ENCODE measurements at places on chromosomes 13 and 19.

- DNase-seq: no peak
Measured at GRCh38 chr19:38565691-38566105, 52.1 kb downstream of the MAP4K1 start.

GRCh38 chr13:20967340-20967739, 64.8 kb upstream of the XPO4 start:
- no peak for DNase-seq

GRCh38 chr19:30488191-30488590, 116.0 kb downstream of the ZNF536 start:
- no peak for DNase-seq

- DNase-seq: no peak
Measured at GRCh38 chr19:30305346-30306060, 66.7 kb upstream of the ZNF536 start.

GRCh38 chr13:48593536-48593935, 60.2 kb upstream of the CYSLTR2 start:
- DNase-seq: no peak

DNA sequence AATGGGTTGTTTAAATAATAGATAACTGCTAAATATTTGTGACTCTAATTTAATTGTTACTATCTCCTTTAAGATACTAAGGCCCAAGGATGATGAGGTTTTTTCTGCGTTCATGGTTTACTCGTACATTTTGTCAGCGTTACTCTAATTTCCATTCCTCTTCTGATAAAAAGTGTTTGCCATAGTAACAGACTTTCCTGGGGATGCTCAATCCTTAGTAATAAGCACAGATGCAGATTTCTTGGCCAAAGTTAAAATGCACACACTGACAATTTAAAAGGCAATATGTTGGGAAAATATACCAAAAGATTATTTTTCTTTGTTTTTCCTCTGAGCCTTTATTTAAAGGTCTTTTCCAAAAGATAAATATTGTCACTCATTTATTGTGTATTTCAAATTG, 149.6 kb downstream of the IRS2 start:
- no peak for DNase-seq

- peak; percentile 21 for DNase-seq
Measured at GRCh38 chr13:65638572-65639168, 1591.5 kb downstream of the PCDH9 start.

- DNase-seq: no peak
Measured at GRCh38 chr13:38661010-38661675, 25.7 kb upstream of the FREM2 start.

DNA sequence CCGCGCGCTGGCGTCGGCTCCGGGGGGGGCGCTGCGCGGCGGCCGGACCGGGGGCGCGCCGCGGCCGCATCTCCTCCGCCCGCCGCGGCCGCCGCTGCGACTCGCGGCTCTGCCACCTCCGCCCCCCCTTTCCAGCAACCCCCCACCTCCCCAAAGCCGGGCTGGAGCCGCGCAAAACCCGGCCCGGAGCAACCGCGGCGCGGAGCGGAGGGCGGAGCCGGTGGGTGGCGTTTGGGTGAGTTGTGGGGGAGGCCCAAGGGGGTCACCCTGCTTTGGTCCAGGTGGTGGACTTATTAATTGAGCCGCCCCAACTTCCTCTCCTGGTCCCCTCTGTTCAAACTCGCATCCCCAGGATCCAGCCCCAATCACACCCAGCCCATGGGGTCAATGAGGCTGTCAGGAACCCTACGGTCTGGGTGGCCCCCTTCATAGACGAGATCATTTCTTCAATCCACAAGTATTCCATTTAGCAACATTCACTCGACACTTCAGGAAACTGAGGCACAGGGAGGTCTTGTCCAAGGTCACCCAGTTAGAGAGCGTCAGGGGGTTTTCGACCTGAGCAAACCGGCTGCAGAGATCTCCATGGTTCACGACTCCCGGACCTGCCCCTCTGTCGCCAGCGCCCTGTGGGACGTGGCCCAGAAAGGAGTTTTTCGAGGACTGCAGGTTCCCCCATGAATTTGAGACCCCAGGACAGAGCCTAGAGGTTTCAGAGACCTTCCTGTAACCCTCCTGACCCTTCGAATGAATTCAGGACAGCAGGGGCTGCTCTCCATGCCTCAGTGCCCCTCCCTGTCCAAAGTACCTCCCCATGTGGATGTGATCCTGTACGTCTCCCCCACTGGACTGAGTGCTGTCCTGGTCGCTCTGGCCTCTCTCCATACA, 22.4 kb upstream of the SEMA6B start:
- peak; percentile 37 for DNase-seq

- DNase-seq: no peak
Measured at GRCh38 chr13:44302940-44303575, 70.6 kb upstream of the SERP2 start.

- no peak for DNase-seq
Measured at GRCh38 chr19:52666506-52666905, 28.4 kb upstream of the ZNF83 start.

- no peak for DNase-seq
Measured at GRCh38 chr13:39023316-39023715, 14.6 kb downstream of the PROSER1 start.

DNA sequence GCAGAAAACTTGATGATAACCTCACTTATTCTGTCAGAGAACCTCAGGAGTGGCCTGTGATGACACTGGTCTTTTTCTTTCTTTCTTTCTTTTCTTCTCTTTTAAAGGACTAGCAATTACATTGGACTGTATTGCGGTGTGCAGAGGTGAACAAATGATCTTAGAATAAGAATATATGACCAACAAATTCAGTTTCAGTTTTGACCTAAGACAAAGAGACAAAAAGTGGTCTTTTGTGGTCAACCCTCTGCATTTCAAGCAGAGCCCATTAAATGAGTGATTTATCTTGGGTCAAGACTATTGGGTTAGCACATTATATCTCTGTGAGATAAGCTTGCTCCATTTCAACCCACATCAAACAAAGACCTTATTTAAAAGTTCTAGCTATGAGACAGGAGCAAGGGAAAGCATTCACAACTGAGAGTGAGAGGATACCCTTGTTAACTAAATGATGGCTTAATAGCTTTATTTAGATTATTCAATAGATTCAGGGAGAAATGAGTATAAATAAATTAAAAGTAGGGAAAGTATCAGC, 644.4 kb downstream of the PCDH9 start:
- no peak for DNase-seq

DNA sequence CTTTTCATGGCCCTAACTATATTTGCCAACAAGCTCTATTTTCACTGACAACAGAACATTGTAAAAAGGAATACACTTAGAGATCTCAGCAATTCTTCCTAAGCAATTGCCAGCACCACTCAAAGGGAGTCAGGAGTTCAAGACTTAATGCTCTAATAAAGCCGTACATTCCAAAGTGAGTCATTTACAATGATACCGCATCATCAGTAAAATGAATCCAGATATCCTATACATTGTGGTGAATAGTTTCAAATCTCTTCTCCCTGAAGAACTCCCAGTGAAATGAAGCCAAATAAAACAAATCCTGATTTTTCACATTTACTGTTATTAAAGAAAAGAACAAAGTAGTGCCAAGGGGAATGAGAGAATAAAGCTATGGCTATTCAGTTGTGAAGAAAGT, 2898.7 kb upstream of the PCDH20 start:
- no peak for DNase-seq

DNA sequence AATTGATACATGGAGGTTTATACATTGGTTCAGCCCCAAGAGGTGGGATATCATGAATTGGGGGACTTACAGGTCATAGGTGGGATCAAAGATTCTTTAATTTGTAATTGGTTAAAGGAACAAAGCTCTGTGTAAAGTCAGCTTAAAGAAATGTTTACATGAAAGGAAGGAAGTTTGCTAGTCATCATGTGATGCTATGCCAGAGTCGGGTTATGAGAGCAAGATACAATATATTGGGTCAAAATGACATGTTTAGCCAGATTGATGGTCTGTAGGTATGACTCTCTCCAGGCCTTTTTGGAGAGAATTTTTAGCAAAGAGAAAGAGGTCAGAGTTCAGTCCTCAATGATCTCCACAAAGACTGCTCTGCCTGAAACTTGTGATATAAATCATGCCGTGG, 5.3 kb upstream of the CYSLTR2 start:
- no peak for DNase-seq

All from LoVo (cell line).